ENCODE measurements at places on chromosomes 2 and 18.

GRCh38 chr18:51510020-51510419 lies 312.5 kb upstream of the MEX3C start:
- no peak for DNase-seq

GRCh38 chr2:101114815-101115214 lies 36.4 kb downstream of the TBC1D8 start:
- no peak for DNase-seq

DNA sequence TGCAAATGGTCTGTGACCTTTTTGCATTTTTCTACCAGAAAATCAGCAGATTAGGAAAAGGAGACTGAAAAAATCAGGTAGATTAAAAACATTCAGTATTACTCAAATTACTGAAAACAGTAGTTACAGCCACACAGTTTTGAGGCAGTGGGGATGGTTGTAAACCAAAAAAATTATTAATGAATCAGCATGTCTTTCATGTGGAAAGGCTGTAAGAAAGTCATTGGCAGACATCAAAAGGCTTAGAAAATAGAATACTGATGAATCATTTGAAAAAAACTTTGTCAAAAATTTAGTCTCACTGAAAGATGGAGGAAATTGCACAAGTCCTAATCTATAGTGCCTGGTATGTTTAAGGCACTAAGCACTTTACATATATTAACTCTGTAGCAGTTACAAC lies 133.9 kb upstream of the GCFC2 start:
- DNase-seq, result no peak

DNA sequence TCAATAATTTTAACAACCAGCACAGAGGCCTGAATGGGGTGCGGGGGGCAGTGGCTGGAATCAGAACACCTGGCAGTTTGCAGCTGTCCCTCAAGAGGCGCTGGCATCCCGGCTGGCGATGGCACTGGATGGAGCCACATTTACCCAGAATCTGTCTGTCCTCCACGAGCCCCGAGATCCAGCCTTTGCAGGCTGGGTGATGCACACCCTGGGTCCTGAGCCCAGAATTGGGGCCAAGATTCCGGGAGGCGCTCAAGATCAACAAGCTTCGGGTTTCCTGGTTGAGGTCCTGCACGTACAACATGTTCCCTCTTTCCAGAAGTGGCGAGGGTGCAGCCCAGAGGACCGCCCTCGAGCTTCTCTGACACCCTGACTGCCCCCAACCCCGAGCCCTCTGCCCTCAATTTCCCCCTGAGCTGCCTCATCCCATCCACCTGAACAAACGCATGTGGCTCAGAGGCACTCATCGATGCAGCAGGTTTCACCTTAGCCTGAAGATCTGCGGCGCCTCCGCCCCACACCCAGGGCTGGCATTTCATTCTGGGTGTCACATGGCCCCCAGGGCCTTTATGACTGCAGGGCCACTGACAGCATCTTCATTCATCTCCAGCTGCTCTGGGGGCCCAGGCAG lies 97.5 kb downstream of the TFCP2L1 start:
- DNase-seq, result no peak

- DNase-seq, result peak; percentile 5
Measured at GRCh38 chr2:32008805-32009515, 1.8 kb downstream of the MEMO1 start.

GRCh38 chr2:70767079-70767698 lies 811 bp downstream of the ADD2 start:
- DNase-seq, result peak; percentile 14

GRCh38 chr2:192749611-192750200 lies 555.0 kb upstream of the TMEFF2 start:
- no peak for DNase-seq

- DNase-seq, result no peak
Measured at GRCh38 chr2:208370881-208371633, 35.5 kb upstream of the PTH2R start.

Data from activated CD4-positive, alpha-beta T cell treated with anti-CD3 and anti-CD28 coated beads for 4 hours (primary cell).